Activated T-helper 1 cell treated with anti-CD3 and anti-CD28 coated beads, Interleukin-2, amount 50 U/mL, for 16 hours (primary cell): ENCODE measurements at places on chromosomes 13 and 19.

GRCh38 chr13:41458187-41458760, 924 bp downstream of the RGCC start:
- DNase-seq: peak; percentile 17

- no peak for DNase-seq
Observed at GRCh38 chr13:42119875-42120274, 71.4 kb downstream of the DGKH start.

DNA sequence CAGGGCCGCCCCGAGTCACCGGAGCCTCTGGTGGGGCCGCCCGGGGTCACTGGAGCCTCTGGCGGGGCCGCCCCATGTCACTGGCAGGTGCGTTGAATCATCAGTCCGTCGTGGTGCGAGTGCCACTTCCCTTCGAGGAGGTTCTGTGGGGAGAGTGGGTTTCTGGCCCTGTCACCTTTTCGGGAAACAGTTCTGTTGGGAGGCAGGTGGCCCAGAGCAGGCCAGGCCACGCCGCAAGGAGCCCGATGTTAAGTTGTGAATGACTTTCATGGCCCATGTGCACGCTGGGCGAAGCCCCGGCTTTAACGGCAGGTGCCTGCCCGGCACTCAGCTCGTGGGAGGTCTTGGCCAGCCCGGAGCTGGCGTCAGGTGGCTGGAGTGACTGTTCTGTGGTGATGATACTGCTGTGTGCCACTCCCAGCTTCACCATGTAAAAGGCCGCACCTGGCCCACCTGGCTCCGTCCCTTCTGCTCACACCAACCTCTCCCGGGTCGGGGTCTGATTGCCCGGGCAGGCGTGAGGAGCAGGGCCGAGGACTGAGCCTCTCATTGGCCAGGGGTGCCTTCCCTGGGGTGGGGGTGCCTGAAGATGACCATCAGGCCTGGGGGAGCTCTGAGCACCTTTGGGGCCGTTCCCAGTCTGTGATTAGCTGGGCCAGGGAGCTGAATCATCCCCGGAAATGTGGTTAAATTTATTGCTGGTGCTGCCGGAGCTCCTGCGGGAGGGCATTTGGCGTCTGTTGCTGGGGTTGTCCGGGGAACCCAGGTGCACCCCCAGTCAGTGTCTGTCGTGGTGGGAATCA, 29.2 kb downstream of the CSNK1G2 start:
- no peak for DNase-seq

DNA sequence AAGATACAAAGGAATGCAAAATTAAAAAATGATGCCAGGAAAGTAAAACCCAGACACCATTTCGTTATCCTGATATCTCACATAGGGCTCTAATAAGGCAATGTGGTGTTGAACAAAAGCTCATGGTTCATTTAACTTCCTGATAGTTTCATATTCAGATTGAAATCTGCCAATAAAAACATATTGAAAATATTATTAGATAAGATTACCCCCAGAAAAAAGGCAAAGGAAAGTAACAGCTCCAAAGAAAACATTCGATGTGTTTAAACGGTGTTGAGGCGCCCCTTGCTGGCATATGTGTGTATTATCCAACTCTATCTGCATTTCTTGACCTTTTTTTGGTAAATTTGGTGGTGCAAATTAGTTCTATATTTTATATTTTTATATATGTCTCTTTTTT, 75.9 kb downstream of the ESD start:
- DNase-seq: no peak

GRCh38 chr13:106560821-106561220, 7.1 kb downstream of the ARGLU1 start:
- no peak for DNase-seq

DNA sequence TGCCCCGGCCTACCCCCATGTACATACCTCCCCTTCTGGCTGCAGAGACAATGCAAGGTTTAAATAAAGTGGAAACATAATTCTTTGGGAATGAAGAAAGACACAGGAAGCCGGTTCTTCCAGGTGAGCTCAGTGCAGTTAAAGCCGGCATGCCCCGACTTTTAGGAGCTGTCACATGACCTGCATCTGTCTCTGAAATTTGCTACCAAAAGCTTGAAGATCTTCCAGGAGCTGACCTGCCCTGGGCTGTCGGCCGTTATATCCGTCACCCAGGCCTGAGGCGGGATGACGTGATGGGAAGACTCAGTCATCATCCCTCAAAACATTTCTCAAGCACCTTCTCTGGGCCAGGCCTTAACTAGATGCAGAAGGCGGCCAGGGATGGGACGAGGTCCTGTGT, 10.3 kb downstream of the RAB8A start:
- no peak for DNase-seq

DNA sequence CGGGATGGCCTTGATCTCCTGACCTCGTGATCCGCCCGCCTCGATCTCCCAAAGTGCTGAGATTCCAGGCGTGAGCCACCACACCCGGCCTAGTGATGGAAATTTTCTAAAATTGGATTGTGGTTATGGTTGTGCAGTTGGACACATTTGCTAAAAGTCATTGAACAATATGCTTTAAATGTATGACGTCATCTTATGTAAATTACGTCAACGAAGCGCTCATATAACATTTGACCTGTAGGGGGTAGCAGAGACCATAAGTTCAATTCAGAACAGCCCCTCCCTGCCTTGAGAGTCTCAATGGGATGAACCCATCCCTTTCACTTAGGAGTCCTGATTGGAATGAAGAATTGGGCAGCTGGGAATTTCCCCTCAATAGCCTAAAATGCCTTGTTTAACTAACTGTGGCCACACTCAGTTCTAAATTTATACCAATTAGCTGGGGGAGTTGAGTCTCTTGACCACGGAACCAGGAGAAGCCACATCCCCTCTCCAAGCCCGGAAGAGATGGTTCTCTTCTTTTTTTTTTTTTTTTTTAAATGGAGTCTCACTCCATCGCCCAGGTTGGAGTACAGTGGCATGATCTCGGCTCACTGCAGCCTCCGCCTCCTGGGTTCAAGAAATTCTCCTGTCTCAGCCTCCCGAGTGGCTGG, 15.2 kb upstream of the TLE6 start:
- no peak for DNase-seq

- DNase-seq: no peak
Observed at GRCh38 chr13:74867460-74867859, 614.5 kb downstream of the TBC1D4 start.

- no peak for DNase-seq
Observed at GRCh38 chr13:59276436-59276835, 887.3 kb downstream of the DIAPH3 start.

DNA sequence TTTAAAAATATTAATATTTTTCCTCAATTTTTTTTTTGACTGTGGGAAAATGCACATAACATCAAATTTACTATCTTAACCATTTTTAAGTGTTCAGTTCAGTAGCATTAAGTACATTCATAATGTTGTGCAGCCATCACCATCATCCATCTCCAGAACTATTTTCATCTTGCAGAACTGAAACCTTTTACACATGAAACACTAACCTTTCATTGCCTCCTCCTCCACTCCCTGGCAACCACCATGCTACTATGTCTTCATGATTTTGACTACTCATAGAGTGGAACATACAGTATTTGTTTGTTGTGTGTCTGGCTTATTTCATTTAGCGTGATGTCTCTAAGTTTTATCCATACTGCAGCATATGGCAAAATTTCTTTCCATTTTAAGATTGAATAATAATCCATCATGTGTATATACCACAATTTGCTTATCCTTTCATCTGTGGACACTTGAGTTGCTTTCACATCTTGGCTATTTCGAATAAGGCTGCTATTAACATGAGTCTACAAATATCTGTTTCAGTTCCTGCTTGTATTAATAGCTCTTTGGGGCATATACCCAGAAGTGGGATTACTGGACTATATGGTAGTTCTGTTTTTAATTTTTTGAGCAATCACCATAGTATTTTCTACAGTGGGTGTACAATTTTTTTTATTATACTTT, 376.4 kb downstream of the MTUS2 start:
- no peak for DNase-seq

GRCh38 chr13:113534236-113534860, 43.8 kb upstream of the DCUN1D2 start:
- DNase-seq: no peak

- DNase-seq: no peak
Observed at GRCh38 chr13:72820156-72820897, 38.4 kb downstream of the PIBF1 start.

DNA sequence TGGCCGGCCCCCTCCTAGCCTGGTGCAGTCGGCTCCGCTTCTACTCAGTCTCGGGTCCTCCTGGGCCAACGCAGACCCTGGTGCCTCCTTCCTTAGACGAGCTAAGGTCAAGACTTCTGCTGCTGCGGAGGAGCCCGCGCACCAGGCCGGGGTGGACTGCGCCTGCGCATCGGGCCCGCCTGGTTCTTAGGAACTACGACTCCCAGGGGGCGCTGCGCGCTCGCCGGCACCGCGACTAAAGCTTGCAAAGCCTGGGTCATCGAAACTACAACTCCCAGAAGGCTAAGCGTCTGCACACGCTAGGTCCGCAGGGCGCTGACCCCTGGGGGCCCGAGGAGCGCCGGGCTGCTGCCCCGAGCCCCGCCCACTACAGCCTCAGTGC, at the start of gene ZNF835:
TSS of gene ZNF835 (minus strand) at position 145 of the 382 bp plus-strand sequence. CDS start 6,559 bp downstream, outside the sequence.
- peak; percentile 67 for DNase-seq

DNA sequence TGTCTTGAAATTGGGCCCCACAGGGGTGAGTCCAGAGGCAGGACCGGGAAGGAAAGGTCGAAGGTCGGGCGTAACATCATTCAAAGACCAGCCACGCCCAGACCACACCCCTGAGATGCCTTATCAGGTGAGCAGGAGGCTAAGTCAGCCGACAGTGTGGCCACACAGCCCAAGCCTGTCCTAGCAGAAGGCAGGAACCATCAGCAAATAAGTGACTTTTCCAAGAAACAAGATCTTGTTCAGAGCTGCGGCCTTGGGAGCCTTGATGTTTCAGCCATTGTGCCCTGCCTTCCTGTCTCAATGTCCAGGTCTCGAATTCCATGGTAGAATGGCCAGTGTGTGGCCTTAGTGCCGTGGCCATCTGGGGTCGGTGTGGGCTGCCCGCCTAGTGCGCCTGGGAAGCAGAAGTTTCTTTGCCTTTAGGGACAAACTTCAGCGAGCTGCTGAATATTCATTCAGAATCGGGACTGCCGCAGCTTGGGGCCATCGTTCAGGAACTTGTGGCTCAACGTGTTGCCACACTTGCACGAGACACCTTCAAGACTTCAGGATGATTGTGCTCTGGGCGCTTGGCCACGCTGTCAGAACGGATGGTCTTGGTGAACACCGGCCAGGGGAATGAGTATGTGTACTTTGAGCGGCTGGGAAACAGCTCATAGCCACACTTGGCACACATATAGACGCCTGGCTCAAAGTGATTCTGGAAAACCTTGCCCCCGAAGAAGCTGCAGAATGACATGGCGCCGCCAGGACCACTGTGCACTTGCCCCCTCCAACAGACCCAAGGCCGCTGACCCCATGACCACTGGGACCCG, 6.1 kb upstream of the IFNL4 start:
- no peak for DNase-seq

- DNase-seq: no peak
Observed at GRCh38 chr19:5784581-5785147, at the start of gene PRR22. Gene PRR22 (minus strand): TSS chr19:5784746. CDS start chr19:5784660, 86 bp downstream.

- DNase-seq: no peak
Observed at GRCh38 chr19:6518145-6518911, 12.5 kb upstream of the TNFSF9 start.

GRCh38 chr19:45591004-45591637, 6.5 kb upstream of the OPA3 start:
- no peak for DNase-seq

DNA sequence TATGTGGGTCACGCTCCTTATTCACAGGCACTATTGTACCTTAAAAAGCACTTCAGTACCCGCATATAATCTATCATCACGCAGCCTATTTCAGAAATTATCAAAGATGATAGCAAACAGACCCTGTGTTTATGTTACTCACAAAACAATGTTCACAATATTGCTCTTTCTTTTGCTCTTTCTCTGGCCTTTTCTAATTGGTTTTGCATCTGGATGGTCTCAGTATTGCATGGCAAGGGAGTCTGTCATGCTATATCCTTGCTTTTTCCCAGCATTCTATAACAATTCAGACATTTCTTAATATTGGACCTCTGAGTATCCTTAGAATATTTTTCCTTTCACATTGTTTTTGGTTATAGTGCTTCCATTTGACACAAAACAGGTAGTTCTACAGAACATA, 541.8 kb upstream of the KLF12 start:
- no peak for DNase-seq

DNA sequence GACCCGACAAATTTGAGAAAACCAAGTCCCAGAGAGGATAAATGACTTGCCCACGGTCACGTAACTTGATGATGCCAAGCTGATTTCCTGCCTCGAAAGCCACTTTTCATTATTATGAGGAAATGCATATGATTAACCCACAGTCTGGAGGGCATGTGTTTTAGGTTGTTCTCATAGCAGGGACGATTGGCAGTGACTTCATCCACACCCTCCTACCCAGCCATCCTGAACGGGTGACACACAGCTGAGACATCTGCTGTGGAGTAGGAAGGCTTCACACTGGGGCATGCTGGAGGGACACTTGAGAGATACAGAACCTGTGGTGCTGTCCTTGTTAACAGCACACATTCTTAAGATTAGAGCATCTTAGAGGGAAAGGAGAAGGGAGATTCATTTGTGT, 65.4 kb upstream of the WDFY2 start:
- DNase-seq: no peak

GRCh38 chr13:23007426-23007825, 173.4 kb upstream of the SGCG start:
- no peak for DNase-seq

DNA sequence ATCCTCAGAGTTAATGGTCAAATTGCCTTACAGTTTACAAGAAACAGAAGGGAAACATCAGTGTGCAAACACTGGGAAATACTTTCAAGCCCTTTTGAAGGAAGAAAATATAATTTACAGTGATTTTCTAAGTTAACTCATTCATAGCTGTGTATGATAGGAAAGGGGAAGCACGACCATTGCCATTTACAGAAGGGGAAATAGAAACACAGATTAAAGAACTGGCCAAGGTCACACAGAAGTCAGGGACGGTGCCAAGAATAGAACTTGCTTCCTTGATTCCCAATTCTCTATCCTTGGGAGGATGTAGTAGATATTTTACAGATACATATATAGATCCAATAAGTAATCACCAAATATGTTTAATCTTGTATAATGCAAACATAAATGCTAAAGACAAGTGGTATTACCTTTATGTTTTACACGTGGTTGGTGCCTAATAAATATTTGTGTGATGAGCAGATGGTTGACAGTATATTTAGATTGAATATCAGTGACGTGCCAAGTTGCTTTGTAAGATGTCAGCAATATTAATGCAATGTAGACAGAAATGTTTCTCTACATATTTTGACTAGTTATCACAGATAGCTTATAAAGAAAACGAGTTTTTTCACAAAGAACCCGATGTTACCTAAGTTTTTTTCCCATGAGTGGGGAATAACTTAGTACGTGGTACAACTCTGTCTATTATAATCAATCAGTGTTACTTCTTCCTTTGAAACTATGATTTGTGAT, 73.1 kb downstream of the FLT1 start:
- DNase-seq: no peak

- DNase-seq: no peak
Observed at GRCh38 chr19:17138937-17139598, 63.5 kb downstream of the MYO9B start.

- no peak for DNase-seq
Observed at GRCh38 chr19:13817615-13818371, 22.6 kb downstream of the ZSWIM4 start.

GRCh38 chr19:46697204-46697960, 19.5 kb downstream of the PRKD2 start:
- no peak for DNase-seq
